ENCODE measurements at places on chromosomes 3 and 15.

- DNase-seq: no peak
Observed at GRCh38 chr3:36707623-36708409, 56.5 kb downstream of the DCLK3 start.

DNA sequence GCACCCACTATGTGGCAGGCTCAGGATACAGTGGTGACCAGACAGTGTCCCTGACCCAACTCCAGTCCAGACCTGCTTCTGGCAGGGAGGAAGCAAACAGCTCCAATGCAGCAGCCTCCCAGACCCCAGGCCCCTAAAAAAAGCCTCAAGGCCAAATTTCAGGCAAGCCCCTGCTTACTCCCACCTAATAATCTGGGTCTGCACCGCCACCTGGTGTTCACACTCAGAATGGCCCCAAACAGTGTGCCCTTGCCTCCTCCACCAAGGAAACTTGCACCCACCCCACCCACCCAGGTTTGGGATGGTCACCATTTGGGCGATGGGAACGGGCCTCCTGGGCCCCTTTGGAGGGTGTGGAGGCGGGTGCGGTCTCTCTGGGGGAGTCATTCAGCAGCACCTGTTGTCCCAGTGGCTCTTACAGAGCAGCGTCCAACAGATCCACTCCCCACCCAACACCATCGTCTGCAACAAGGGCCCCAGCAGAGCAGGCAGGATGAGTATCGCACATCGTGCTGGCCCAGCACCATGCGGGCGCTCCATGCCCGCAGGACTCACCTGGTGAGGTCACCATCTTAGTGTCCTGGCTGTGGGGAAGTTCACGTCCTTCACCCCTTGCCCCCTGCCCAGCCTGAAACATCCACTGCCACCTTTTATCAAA is 17.3 kb downstream of the C3orf18 start:
- peak; percentile 74 for DNase-seq

GRCh38 chr3:121956363-121956762 is 62.2 kb downstream of the SLC15A2 start:
- no peak for DNase-seq

- DNase-seq: peak; percentile 56
Observed at GRCh38 chr15:40087991-40088928, 20.4 kb downstream of the BMF start.

DNA sequence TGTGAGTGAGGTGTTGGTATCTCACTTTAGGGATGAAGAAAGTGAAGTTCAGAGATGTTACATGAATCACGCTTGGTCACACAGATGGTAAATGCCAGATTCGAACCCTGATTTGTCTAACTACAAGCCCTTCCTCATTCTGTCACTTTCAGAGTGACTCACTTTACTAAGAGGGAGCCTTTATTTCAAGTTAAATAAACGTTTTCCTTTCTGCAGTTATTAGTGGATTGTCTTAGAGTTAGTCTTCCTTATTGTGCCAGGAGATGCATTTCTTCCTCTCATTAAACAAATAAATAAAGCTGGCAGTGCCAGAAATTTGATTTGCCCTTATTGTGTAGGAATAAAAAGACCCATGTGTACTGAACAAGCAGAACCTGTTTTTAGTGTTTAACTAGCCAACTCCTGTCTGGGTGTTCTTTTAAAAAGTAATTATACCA is 162.5 kb downstream of the AKAP13 start:
- no peak for DNase-seq

DNA sequence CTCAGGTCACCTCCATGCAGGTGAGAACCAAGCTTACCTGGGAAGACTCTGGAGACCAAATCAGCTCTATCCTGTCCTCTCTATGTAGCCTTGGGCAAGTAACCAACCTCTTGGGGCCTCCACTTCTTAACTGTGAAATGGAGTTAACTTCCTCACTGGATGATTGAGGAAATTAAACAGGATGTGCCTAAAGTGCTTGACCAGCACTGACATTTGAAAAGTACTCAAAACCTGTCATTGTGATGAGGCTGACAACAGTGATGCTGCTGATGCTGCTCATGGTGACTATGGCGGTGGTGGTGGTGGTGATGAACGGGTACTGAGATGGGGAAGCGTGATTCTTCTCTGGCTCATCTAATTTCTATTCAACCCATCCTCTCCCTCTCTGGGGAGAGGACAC is 22.3 kb downstream of the VIPR1 start:
- DNase-seq: no peak

- no peak for DNase-seq
Observed at GRCh38 chr15:52716536-52716935, 37.3 kb upstream of the ATOSA start.

DNA sequence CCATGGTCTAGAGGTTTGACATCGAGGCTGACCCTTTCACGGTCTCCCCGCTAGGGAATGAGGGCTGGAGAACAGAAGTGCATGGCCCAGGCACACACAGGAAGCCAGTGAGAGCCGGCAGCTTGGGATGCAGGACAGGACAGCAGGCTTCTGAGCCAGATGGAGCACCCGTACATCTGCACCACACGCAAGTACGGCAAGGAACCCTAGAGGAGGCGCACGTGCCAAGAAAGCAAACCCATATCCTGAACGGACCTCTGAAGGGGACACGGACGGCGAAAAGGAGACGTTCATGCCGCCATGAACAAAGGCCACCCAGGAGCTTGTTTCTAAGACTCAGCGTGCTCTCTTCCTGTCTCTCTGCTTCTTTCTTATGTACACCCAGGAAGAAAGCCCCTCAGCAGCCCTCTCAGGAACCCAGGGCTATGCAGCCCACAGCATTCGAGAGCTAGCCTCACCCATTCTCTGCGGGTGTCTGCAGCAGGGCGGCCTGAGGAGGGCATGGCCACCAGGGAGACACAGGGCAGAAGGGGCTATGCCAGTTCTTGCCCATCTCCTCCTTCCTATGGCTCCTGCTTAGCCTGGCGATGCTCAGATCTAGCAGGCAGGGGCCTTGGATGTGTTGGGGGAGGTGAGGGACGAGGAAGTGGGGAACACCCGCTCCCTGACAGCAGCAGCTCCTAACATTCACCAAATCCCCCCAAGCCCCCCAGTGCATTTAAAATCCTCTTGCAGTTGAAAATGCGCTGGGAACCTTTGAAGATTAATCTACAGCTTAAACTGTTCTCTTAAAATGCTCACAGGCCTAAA is 81.3 kb downstream of the PCSK6 start:
- DNase-seq: no peak

DNA sequence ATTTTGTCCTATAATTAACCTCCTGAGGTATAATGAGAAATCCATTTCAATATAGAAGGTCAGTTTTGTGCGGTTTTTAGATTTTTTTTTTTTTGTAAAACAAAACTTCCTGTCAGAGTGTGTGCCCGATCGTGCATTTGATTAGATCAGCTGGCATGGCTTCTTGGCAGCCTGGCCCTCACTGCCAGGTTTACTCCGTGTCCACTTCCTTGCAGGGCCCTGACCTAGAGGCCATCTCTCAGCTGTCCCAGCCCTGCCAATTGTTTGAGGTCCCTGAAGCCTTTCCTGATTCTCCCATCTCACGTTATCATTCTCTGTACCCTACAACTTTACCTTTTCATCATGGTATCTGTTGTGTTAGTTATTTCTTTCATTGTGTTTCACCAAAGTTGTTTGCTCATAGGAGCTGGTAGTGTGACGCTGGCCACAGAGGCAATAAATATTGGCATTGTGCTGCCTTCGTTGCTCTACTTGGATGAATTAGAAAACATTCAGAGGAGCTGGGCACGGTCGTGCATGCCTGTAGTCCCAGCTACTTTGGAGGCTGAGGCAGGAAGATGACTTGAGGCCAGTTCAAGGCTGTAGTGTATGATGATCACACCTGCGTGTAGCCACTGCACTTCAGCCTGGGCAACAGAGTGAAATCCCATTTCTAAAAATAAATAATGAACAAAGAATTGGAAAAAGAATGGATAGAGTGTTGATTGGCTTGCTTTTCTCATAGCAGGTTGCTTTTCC is 202.0 kb downstream of the GHSR start:
- DNase-seq: no peak

- peak; percentile 61 for DNase-seq
Observed at GRCh38 chr3:186241910-186242821, 119.9 kb downstream of the DGKG start.

GRCh38 chr3:67001086-67001861 is 3.2 kb downstream of the KBTBD8 start:
- DNase-seq: no peak

DNA sequence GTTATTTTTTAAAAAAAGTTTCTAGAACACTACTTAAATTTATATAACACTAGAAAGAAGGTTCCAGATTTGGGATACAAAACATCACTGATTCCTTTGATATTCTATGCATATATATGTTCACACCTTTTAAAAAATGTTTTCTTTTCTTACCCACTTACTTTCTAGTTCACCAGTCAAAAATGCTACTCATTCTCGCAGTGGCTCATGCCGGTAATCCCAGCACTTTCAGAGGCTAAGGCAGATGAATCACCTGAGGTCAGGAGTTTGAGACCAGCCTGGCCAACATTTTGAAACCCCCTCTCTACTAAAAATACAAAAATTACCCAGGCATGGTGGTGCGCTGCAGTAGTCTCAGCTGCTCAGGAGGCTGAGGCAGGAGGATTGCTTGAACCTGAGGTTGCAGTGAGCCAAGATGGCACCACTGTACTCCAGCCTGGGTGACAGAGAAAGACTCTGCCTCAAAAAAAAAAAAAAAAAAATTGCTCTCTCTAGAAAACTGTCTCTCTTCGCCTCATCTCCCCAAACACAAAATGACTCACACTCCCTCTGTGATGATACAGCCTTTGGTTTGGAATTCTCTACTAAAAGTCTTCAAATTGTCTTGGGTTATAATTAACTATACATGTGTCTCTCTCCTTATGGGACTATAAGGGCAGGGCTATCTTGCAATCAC is 52.6 kb upstream of the TGFBR2 start:
- DNase-seq: no peak
